Foreskin fibroblast (primary cell): ENCODE measurements at places on chromosomes 11 and 22.
A peak's percentile ranks its signal among the peaks of the same experiment; 100 is the strongest.

- no peak for DNase-seq
These were observed 54.7 kb downstream of the ABTB2 start for GRCh38 chr11:34303028-34303570.

GRCh38 chr22:28112548-28113043, 193.5 kb upstream of the PITPNB start:
- peak; percentile 53 for DNase-seq

- DNase-seq: no peak
These were observed 13.0 kb downstream of the SCN4B start for GRCh38 chr11:118139578-118139977.

DNA sequence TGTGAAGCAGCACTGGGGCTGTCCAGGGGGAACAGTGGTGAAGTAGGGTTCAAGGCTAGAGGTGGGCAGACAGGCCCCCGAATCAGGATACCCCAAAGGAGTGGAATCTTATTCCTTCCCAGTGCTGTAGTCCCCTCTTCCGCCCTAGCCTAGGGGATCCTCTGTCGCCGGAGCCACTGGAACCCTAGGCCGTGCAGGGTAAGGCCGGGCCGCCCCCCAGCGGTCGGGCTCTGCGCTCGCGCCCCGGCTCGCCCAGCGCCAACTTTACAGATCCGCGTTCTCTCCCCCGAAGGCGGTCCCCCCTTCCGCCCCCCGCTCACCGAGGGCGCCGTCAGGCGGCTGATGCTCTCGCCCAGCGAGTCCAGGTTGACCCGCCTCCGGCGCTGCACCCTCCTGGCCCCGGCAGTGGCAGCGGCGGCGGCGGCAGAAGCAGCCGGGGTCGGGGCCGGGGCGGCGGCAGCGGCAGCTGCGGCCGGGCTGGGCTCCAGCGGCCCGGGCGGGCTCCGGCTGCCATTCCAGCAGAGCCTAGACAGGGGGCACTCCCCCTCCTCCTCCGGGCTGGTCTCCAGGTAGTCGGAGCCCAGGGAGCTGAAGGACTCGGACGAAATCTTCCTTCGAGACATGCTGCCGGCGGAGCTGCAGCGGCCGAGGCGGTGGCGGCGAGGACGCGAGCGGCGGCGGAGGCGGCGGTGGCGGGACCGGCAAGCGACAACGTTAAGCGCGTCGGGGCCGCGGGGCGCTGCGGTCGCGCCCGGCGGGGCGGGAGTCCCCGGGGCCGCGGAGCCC, 650 bp downstream of the GUCY1A2 start:
- peak; percentile 80 for DNase-seq

GRCh38 chr11:3178349-3178748, 13.2 kb upstream of the OSBPL5 start:
- no peak for DNase-seq

DNA sequence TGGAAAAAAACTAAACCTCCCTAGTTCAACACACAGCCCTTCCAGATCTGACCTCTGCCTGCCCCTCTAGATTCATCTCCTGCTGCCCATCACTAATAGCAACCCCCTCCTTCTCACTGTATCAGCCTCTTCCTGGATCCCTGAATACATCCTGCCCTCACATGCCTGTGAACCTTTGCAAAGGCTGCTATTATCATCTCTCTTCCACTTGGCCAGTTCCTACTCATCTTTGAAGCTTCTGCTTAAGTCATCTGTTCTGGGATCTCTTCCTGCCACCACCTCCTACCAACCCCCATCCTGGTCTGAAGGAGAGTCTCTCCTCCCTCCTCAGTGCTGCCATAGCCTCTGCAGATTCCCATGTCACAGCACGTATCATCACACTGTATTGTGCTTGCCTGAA, 38.0 kb upstream of the AMOTL1 start:
- peak; percentile 13 for DNase-seq

DNA sequence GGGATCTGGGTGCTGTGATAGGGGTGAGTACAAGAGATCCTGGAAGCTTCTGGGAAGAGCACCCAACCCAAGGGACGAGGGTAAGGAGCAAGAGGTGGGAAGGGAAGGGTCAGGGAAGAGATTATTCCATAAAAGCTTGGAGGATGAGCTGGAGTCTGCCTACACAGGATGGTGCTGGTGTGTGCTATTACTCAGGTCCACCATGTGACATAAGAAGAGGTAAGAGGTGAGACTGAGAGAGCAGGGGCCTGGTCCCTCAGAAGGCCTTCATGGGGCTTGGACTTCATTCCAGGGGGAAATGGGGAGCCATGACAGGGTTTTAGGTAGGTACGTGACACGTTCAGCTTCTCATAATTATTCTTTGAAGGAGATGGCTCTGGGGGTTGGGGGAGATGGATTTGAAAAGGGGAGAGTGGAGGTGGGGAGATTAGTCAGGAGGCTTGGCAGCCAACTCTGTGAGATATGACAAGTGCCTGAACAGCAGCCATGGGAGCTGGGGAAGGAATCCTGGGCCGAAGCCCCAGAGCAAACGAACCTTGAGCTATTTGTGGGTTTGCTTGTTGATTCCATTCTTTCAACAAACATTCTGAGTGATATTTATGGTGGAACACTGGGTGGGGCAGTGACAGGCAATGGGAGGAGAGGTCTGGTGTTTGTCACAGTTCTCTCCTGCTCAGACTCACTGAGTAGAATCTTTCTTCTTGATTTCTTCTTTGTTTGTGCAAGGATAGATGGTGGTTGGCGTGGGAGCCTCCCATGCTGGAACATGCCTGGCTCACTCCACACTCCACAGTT, 11.2 kb upstream of the NCAM1 start:
- no peak for DNase-seq

- no peak for DNase-seq
These were observed 42.0 kb downstream of the MS4A2 start for GRCh38 chr11:60130496-60130895.

GRCh38 chr11:62954478-62954877, 30.3 kb downstream of the SLC22A6 start:
- DNase-seq: no peak

DNA sequence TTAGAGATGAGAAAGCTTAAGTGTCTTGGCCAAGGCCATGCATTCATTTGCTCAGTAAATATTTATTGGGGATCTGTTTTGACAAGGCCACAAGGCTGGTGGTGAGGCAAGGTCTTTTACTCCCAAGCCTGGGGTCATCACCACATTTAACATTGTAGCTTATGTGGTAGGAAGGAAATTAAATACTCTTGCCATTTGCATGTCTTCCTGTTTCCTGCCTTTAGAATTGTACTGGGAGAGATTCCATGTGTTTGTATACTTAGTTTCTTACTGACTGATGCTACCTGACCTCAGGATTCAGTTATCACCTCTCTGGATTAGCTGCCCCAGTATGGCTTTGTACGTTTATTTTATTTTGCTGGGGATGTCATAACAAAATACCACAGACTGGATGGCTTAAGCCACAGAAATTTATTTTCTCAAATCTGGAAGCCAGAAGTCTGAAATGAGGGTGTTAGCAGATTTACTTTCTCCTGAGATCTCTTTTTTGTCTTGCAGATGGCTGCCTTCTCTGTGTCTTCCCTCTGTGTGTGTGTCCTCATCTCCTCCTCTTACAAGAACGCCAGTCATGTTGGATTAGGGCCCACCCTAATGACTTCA, 44.8 kb downstream of the SPECC1L start:
- peak; percentile 18 for DNase-seq

DNA sequence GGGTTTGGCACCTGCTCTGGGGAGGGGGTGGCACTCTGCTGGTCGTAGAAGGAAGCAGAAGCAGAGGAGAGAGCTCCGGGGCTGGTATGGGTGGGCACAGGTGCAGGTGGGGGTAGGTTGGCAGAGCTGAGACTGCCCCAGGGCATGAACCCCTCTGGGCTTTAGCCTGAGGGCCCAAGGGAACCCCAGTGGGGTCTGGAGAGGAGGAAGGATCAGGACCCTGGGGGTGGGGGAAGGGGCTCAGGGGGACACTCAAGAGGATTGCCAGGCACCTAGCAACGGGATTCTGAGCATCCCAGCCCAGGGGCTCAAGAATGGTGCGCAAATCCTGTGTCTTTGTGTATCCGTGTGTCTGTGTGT, 6.3 kb downstream of the ALDH3B2 start:
- no peak for DNase-seq

GRCh38 chr11:65885231-65885630, 3.0 kb downstream of the FIBP start:
- DNase-seq: no peak

GRCh38 chr11:7088921-7089320, at the start of gene RBMXL2:
RBMXL2 (plus strand) TSS chr11:7088998; CDS start chr11:7089121, 123 bp downstream.
- no peak for DNase-seq
